ENCODE measurements at places on chromosomes 7 and 10.

GRCh38 chr10:32059472-32059871, 3.2 kb upstream of the KIF5B start:
- DNase-seq, result no peak

GRCh38 chr10:51980752-51981151, 281.4 kb upstream of the CSTF2T start:
- DNase-seq, result no peak

GRCh38 chr7:75711076-75711475, 27.7 kb downstream of the HIP1 start:
- no peak for DNase-seq

GRCh38 chr10:58431903-58432302, 46.7 kb downstream of the TFAM start:
- DNase-seq, result no peak

- peak; percentile 61 for DNase-seq
Measured at GRCh38 chr7:140534743-140535142, 55.4 kb upstream of the MKRN1 start.

DNA sequence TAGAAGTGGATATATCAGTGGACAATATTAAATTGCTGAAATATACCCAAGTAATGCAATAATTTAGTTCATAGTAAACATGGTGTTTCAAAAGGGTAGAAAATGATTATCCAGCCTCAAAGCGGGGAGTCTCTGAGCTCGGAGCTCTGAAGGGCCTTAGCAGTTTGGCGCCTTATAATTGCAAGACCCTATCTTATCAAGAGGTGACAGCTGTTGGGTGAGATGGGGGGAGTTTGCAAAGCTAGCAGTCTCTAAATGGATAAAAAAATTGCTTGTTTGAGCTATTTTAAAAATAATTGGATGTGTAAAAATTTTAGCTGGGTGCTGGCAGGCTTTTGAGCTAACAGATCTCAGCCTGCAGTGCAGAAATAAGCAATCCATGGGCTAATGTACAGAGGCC, 219.2 kb downstream of the CCSER2 start:
- no peak for DNase-seq

- DNase-seq, result no peak
Measured at GRCh38 chr7:107172276-107173032, 3.7 kb downstream of the HBP1 start.

DNA sequence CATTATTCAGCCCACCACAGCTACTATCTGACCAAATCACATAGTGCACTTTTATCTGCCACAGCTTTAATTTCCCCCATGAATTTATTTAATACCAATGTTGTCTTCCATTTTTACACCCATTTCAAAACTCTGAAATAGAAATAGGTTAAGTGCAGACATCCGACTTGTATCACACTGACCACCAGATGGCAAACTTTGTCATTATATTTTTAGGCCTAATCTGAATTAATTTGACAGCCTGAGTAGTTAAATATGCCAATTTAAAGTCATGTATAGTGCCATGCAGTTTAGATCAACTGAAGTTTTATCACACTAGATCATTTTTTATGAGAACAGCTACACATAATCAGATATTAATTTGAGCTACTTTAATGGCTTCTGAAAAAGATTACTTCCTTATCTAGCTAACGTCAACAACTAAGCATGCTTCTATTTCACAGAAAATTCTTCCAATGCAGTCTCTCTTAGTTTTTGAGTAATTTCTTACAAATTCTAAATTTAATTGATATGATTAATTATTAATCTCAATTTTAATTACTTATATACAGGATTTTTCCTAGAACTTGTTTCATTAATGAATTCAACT, 566.4 kb downstream of the GFRA1 start:
- DNase-seq, result no peak

DNA sequence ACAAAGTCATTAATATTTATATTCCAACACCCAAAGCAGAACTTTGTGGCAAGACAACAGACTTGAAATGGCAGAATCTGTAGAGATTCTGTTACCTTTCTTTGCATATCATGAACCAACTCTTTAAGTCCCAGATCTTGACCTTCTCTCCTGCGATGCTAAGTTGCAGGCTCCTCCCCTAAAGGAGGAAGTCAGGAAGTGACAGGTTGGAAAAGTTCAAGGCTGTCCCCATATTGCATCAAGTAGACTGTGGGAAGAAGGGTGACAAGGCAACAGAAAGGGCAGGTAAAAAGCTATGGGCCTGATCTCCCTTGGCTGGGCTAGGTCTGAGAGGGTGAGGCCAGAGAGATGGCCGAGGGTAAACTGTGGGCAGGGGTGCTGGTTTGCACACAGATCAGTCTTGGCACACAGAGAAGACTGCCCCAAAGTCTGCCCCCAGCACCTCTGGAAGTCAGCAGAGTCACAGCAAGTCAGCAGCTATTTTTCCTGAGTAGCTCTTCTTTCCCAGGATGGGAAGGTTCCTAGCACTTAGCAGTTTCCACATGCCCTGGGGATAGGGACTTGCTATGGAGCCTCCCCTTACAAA, 115.1 kb downstream of the RAPGEF5 start:
- DNase-seq, result no peak

GRCh38 chr10:3656214-3656613, 128.8 kb downstream of the KLF6 start:
- no peak for DNase-seq

- DNase-seq, result no peak
Measured at GRCh38 chr7:91685544-91685943, 195.0 kb downstream of the MTERF1 start.

DNA sequence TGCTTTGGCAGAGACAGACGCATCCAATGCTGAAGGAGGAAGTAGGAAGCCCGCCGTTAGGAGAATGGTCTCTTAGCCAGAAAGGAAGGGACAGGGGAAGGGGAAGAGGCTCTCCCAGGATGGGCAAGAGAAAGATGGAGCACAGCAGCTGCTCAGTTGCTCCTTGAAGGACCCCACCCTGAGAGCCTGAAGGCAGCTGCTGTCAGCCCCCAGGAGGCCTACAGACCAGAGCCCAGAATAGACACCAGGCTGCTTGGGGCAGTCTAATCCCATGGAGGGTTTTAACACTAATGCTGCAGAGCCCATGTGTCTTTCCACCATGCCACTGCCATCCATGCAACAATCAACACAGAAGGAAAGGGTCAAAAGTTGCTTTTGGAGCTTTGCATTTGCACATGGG, 3.5 kb upstream of the C7orf33 start:
- DNase-seq, result no peak

DNA sequence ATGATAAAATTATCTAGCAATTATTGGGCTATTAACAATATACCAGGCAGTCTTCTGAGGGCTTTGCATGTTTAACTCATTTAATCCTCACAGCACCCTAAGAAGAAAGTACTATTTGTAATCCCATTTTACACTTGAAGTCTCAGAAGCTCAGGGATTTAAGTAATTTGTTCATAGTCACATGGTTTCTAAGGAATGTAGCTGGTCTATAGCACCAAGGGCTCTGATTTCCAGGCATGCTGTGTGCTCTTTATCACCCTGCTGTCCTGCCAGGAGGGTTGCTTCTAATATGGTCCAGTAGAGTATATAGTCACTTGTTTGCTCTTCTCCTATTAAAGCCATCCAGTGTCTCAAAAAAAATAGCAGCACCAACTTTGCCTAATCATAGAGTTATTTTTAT, 417.2 kb downstream of the PLXDC2 start:
- DNase-seq, result no peak

GRCh38 chr10:81680359-81680758, 194.6 kb upstream of the NRG3 start:
- DNase-seq, result no peak

DNA sequence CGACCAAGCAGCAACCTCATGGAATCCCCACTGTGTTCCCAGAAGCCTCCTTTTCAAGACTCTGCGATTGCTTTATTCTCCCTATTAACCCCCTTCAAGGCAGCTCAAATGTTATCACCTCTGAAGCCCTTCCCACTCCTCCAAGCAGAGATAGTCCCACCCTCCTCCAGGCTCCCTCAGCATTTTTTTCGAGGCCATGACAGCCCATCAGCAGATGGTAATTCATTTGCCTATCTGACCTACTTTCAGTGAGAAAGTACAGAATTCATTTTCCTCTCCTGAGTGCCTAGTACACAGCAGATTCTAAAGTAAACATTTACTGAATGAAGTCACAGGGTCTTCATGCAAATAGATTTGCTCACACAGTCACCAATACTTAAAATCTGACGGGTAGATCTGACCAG, 47.8 kb downstream of the HERPUD2 start:
- DNase-seq, result no peak

- DNase-seq, result no peak
Measured at GRCh38 chr7:127819975-127820731, 168.2 kb downstream of the SND1 start.

- DNase-seq, result no peak
Measured at GRCh38 chr10:98994030-98994429, 241.6 kb downstream of the HPSE2 start.

GRCh38 chr10:114458955-114459354, 54.7 kb upstream of the AFAP1L2 start:
- DNase-seq, result no peak

GRCh38 chr7:44880317-44881018, 4.9 kb downstream of the PURB start:
- no peak for DNase-seq

DNA sequence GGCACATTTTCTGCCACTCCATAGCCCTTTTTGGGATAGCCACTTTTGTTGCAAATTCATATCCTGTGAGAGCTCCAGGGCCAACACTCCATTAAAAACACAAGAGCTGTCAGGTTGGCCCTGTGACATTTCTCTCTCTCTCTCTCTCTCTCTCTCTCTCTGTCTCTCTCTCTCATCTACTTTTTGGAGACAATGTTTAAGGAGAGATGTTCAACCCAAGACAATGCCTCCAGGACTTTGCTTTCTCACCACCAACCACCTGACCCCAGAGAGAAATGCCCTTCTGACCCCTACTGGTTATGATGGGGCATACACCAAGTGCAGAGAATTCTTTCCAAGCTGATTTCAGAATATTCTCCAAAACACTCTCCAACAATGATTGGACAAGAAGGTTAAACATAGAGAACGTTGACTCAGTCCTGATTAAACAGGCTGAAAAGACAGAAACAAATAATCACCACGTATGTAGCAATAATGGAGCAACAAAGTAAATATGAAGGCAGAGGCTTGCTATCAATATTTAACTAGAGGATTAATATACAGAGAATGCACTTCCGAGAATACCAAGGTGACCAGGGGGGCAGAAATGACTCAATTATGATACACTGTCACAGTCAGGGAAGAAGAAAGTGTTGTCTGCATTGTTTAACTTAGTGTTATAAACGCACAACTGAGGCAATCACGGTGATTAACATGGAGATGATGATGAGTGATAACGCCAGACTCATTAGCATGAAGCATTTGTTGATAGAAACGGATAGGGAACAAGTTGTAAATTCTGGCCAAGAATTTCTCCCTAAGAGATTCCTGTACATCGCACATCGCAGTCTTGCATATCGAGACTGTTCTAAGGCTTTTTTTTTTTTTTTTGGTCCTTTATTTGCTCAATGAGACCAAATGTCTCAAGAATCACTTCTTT, 178.5 kb downstream of the NRP1 start:
- DNase-seq, result no peak

Measured in right forelimb (tissue), 1 donor.